ENCODE measurements at places on chromosomes 12 and 14.
A peak's percentile ranks its signal among the peaks of the same experiment; 100 is the strongest.

- no peak for DNase-seq
Measured at GRCh38 chr12:62737188-62737587, 197.8 kb downstream of the PPM1H start.

- no peak for DNase-seq
Measured at GRCh38 chr12:51174501-51174900, 1.6 kb upstream of the TFCP2 start.

DNA sequence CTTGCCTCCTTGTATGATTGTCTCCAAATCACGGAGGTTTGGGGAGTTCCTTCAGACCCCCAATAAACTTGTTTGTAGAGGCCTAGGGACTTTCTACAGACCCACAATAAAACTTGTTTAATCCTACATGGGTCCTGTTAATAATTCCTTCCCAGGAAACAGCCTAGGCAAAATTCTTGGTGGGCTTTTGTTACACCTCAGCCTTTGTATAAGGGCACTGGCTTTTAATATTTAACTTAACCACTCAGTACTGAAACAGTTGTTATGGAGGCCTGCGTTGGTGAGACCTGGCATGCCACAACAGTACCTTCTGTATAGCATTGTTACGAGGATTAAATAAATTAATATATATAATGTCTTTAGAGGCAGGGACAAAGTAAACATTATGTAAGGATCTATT, 32.7 kb upstream of the FAR2 start:
- no peak for DNase-seq

DNA sequence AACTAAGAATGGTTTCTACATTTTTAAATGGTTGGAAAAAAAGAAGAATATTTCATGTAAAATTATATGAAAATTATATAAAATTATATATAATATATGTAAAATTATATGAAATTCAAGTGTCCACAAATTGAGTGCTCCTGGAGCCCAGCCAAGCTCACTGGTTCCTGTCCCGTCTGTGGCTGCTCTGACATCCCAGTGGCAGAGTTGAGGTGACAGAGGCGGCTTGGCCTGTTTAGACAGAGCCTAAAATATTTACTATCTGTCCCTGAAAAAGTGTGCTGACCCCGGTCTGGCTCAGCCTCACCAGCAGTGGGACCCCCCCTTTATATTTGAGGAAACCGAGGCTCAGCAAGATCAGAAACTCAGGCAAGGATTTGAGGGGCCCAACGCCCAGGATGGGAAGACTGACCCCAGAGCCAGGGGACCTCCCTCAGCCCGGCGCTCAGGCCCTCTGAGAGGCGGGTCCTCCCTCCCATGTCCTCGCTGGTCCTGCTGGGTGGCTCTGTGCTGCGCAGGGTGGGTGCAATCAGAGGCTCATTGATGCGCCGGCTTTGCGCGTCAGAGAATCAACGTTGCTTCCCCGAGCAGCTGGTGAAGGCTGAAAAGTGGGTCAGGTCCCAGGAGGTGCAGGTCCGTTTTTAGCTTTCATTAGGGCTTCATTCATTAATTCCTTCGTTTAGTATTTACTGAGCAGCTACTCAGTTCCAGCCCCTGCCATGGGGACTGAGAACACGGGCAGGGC, 21.5 kb upstream of the BEGAIN start:
- no peak for DNase-seq

DNA sequence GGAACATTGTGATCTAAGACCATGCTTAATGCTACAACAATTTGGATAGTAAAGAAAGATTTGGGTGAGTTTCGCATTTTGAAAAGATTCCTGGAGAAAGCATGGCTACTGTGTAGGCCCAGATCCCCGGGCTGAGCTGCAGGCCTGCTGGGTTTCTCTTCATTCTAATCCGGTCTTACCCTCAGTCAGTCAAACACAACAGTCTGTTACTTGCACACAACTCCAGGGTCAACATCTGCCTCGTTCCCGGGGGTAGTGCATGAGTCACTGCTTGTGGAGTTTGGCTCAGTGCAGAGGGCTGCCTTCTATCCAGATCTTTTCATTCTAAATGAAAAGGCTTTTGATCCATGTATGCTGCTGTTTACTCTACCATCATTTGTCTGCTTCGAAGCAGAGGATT, 60.4 kb upstream of the SEL1L start:
- DNase-seq, result no peak

DNA sequence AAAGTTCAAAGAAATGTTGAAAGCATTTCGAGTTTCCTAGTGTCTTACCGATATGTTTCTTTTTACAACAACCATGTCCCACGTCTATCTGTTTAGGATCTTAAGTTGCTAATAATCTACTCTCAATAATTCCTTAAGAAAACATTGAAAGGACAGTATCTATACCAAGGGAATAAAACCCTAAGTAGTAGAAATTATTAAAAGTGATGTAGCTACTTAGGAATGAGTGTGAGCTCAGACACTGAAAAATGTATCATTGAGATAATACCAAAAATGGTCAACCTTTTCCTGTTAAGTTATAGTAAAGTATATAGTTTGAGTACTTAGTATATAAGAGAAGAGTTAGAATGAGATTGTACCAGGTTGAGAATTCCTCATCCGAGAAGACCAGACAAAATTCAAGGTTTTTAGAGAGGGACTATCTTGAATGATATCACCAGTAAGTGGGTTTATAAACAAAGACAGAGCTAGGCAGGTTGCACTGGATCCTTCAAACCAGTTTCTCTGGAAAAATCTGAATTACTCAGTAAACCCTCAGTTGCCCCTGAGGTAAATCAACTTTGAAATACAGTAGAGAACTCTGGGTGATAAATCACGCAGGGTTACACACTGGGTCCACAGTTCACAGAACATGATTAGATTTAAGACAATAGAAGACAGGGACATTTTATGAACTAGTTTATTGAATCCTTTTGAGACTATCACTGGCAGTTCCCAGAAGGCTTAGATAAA, 96.8 kb downstream of the ERGIC2 start:
- DNase-seq, result no peak

DNA sequence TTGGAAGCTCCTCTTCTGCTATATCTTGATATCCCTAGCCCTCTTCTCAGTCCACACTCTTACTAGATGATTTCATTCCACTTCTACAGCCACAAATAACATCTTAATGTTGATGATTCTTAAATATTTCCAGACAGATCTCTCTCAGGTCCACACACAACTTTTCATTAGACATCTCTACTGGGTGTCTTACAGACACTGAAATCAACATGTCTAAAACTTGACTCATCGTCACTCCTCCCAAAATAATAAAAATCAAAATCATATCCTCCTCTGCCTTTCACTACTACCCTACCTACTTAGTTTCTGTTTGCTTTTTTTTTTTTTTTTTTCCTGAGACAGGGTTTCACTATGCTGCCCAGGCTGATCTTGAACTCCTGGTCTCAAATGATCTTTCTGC, 11.9 kb downstream of the PRDM4 start:
- DNase-seq, result no peak

DNA sequence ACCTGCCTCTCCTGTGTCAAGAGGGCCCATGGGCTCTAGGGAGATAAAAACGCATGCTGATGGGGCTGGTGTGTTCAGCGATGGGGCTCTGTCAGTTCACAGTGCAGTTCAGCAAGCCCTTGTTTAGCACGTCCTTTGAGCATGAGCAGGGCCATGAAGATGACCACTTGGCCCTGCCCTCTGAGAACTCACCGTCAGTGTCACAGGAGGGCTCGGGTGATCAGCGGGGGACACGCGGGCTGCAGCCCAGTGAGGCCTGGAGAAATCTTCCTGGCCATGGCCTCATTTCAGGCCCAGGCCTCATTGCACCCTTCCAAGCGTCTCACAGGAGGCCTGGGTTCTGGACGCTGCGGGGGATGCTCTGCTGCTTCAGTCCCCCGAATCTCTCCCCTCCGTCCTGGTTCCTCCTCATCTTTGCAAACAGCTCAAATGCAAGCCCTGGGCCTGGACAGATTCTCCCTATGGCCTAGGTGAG, 181.6 kb downstream of the ADGRD1 start:
- no peak for DNase-seq

DNA sequence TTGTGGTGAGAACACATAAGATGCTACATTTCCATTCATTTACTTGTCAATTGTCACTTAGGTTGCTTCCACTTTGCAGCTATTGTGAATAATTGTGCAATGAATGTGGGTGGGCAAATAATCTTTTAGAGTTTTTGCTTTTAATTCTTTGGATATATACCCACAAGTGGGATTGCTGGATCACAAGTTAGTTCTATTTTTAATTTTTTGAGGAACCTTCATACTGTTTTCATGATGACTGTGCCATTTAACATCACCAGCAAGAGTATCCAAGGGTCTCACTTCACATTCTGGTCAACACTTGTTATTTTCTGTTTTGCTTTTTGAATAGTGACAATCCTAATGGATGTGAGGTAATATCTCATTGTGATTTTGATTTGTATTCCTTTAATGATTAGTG, 10.5 kb downstream of the CLEC6A start:
- no peak for DNase-seq

- no peak for DNase-seq
Measured at GRCh38 chr12:29164477-29165393, 15.7 kb downstream of the FAR2 start.

DNA sequence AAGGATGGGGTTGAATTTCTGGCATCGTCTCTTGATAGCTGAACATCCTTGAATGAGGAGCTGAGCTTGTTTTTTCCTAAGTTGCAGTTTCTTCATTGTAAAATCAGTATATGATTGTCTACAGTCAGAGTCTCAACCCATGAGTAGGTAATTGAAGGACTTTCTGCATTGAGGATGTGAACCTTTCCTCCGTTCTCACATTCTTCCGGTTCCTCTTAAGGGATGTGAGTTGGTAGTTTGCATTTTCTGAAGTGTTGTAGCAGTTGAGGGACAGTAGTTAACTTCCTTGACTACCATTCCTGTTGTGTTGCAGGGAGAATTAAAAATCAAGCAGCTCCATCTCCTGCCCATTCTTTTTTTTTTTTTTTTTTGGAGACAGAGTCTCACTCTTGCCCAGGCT, 19.1 kb downstream of the TPCN1 start:
- DNase-seq, result no peak

DNA sequence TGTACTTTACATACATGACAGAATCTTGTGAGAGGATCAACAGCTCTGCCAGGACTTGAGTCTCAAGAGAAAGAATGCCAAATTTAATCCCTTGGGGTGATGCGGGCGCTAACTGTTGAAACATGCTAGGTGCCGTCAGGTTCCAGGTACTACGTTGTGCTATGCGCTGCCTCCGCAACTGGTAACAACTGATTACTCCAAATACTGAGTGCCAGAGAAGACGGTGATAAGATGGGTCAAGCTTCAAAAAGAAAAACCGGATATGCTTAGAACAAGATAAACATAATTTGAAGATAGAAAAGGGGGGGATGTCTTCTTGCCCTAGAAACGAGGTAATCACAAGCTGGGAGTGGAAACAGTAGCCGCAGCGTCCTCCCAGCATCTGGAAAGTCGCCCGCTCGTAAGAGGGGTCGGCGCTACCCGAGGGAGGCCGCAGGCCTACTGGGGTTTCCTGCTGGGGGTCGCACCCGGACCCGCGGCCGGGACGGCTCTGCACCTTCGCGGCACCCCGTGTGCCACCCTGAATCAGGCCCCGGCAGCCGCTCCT, 678 bp downstream of the ZBTB25 start:
- no peak for DNase-seq

- DNase-seq, result no peak
Measured at GRCh38 chr14:102510616-102511520, 1.3 kb upstream of the ANKRD9 start.

- DNase-seq, result no peak
Measured at GRCh38 chr14:106776395-106776983, 1250.1 kb downstream of the TMEM121 start.

DNA sequence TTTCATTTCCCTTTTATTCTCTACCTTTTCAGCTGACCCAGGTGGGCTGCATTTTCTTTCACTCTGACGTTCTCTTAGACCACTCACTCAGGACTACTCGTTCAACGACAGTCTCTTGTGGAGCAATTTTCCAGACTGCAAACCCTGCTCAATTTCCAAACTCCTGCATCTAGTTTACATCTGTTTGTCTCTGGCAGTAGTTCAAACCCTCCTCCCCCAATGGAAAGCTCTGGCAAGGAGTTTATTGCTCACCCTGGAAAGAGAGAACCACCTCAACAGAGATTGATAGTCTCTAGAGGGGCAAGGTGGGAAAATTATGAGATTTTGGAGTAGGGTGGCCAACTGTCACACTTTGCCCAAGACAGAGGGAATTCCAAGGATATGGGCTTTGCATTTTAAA, 130.2 kb downstream of the TSHR start:
- DNase-seq, result no peak

GRCh38 chr12:54173066-54173726, 15.6 kb downstream of the SMUG1 start:
- no peak for DNase-seq

DNA sequence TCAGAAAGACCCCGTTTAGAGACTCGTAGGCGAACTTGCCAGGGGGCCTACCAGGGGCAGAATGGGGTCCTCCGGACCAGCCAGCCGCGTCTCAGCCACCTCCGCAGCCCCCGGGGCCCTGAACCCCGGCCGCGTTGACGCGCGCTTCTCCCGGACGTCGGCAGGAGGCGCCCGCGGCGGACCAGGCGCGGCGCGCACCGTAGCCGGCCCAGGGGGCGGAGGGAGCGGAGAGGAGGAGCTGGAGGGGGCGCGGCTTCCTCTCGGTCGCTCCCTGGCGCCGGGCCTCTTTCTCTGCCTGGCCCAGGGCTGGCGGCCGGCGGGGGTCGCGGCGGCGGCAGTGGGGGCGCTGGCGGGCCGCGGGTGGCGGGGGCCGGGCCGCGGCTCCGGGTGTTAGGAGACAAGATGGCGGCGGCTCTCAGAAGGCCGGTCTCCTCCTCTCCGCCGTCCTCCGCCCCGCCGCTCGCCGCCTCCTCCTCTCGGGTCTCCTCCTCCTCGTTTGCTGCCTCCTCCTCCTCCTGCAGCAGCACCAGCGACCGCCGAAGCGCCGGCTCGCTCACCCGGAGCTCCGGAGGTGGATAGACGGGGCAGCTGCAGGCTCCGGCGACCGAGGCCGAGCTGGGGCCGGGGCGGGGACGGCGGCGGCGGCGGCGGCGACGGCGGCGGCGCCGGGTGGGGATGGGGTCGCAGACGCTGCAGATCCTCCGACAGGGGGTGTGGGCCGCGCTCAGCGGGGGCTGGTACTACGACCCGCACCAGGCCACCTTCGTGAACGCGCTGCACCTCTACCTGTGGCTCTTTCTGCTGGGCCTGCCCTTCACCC, at the start of gene PCNX1:
PCNX1 (plus strand) TSS at position 284 of the 820 bp plus-strand sequence; CDS start at position 676, 392 bp downstream.
- DNase-seq, result peak; percentile 78

- no peak for DNase-seq
Measured at GRCh38 chr12:9867531-9867930, 1.6 kb downstream of the CLEC2B start.

Measured in activated T-helper 1 cell treated with anti-CD3 and anti-CD28 coated beads, Interleukin-2, amount 50 U/mL, for 16 hours (primary cell).